ENCODE measurements at places on chromosomes 4 and X.

GRCh38 chr4:87005690-87006425 lies 71.0 kb downstream of the AFF1 start:
- no peak for DNase-seq

- no peak for DNase-seq
Measured at GRCh38 chr4:158444621-158445020, 77.1 kb upstream of the RXFP1 start.

DNA sequence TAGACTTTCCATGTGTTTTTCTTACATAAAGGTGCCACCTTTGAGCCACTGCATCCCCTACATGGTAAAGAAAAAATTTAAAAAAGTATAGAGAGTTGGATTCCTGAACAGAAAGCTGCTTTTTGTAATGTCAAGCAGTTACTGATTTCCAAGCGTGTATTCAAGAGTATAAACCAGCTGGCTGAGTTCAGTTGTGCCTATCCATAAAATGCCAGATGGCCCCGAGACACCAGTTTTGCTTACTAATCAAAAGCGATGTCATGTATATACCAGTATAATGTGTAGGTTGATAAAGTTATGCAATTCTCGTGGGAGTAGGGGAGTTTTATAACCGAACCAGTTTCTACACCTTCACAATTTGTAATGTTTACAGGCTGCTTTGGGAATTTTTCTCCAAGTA lies 26.2 kb upstream of the PNPLA4 start:
- no peak for DNase-seq

- no peak for DNase-seq
Measured at GRCh38 chrX:114964374-114964773, 53.0 kb downstream of the IL13RA2 start.

DNA sequence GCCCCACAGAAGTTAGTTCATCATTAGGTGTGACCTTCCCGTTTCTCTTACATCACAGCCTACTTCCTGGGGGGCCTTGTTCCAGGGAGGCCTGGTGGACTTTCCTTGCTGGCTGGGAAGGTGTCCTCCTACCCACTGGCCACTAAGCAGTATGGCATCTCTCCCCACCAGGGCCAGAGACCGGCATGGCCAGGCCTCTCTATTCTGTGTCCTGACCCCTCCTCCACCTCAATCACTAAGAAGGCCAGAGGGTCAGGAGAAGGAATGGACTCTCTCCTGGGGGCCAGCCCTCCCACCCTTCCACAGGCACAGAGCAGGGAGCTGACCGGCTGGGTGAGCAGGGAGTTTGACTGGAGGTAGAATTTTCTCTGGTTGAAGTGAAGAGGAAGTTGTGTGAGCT lies 81.9 kb downstream of the PJA1 start:
- DNase-seq: no peak

GRCh38 chr4:19024047-19024446 lies 1002.5 kb upstream of the LCORL start:
- DNase-seq: no peak
